ENCODE measurements at places on chromosomes 6 and 20.

DNA sequence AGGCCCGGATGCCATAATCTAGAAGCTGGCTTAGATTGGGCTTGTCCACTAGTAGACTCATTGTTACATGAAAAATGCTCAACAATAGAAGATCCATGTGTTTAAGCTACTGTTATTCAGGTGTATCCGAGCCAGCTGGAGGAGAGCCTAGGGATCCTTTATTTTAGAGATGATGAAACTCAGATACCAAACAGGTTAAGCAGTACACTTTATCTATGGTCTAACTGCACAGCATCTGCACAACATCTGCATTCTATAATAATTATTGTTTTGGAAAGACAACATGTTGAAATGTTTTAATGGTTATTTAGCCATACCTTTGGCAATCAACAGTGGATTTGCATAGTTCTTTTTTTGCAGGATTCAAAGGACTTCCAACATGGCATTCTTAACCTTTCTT is 134.1 kb downstream of the RFPL4B start:
- no peak for DNase-seq
- no peak overlapping the region for H3K4me3 ChIP-seq
- H3K27me3 ChIP-seq = no peaks in the 10 kb centered on the region
- H3K4me1 ChIP-seq = no peaks in the 10 kb centered on the region
- H3K36me3 ChIP-seq = no peaks in the 10 kb centered on the region

DNA sequence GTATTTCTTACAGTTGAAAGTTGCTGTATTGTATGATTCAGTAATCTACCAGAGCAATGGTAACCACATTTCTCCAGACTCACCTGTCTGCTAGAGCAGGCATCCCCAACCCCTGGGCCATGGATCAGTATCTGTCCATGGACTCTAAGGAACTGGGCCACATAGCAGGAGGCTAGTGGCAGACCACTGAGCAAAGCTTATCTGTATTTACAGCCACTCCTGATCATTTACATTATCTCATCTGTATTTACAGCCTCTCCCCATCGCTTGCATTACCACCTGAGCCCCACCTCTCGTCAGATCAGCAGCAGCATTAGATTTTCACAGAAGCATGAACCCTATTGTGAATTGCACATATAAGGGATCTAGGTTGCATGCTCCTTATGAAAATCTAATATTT is 60.3 kb upstream of the MANEA start:
- H3K4me3 ChIP-seq = no peak overlapping the region
- no peaks in the 10 kb centered on the region for H3K36me3 ChIP-seq
- no peak for DNase-seq

DNA sequence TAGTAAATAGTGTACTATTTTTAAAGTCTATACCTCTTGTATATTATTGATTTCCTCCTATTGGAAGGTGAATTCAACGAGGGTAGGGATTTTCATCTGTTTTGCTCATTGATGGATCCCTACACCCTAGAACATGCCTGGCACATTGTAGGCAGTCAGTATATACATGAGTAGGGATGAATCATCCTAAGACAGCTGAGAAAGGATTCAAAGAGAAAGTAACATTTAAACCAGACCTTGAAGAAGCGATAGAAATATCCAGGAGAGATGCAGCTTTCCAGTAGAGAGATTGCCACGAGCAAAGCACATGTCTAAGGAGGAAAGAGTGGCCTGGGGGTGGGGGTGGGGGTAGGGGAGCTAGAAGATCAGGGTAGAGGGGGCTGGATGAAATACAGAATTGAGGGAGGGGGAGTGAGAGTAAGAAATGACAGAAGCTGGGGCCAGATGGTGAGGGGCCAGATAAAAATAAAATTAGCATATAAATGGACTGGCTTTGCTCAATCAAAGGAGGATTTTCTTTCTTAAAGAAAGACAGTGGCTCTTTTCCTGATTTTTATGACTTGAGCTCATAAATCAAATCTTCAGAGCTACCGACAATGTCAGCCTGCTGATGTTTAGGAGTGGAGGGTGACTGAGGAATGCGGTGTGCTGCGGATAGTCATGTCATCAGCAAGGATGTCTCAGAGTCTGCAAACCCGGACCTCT is 168.2 kb downstream of the SAMD5 start:
- H3K4me1 ChIP-seq = no peaks in the 10 kb centered on the region
- H3K27me3 ChIP-seq = no peaks in the 10 kb centered on the region
- no peaks in the 10 kb centered on the region for H3K36me3 ChIP-seq
- no peak for DNase-seq

- H3K27ac ChIP-seq = no peak overlapping the region
- H3K36me3 ChIP-seq = no peaks in the 10 kb centered on the region
- no peak overlapping the region for H3K4me3 ChIP-seq
- no peaks in the 10 kb centered on the region for H3K27me3 ChIP-seq
- DNase-seq = no peak
- peaks cover 5% of the 10 kb centered on the region for H3K4me1 ChIP-seq
Observed at GRCh38 chr6:113901482-113901881, 44.3 kb downstream of the MARCKS start.

DNA sequence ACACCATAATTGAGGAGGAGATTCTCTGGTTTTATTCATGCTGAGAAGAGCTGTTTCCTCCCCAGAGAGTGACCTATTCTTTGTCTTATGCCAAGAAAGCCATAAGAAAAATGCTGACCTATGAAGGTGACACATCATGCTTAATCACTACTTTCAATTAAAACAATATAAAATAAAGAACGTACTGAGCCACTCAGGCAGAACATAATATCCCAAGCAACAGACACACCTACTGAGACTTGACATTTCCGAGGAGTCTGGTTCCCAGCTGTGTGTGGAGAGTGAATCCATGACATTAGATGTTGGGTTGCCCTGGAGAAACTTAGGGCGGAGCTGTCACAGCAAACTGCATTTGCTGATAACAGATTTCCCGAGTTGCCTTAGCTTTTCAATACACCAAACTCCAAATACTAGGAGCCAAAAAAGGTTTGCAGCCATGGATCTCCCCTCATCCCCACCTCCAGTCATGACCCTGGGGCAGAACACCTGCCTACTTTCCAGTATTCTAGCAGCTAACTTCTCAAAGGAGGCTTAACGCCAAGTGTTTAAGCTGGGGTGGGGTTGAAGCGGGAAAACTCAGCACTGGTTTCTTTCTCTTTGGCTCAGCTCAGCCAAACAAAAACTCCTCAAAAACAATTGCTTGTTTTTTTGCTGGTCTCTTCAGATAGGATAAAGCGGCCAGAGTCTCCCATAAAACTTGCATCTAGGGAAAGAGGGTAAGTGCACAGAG is 92.2 kb downstream of the BACH2 start:
- H3K27me3 ChIP-seq = no peaks in the 10 kb centered on the region
- H3K4me3 ChIP-seq = no peak overlapping the region
- H3K36me3 ChIP-seq = peaks cover 9% of the 10 kb centered on the region
- DNase-seq = no peak
- no peaks in the 10 kb centered on the region for H3K4me1 ChIP-seq

DNA sequence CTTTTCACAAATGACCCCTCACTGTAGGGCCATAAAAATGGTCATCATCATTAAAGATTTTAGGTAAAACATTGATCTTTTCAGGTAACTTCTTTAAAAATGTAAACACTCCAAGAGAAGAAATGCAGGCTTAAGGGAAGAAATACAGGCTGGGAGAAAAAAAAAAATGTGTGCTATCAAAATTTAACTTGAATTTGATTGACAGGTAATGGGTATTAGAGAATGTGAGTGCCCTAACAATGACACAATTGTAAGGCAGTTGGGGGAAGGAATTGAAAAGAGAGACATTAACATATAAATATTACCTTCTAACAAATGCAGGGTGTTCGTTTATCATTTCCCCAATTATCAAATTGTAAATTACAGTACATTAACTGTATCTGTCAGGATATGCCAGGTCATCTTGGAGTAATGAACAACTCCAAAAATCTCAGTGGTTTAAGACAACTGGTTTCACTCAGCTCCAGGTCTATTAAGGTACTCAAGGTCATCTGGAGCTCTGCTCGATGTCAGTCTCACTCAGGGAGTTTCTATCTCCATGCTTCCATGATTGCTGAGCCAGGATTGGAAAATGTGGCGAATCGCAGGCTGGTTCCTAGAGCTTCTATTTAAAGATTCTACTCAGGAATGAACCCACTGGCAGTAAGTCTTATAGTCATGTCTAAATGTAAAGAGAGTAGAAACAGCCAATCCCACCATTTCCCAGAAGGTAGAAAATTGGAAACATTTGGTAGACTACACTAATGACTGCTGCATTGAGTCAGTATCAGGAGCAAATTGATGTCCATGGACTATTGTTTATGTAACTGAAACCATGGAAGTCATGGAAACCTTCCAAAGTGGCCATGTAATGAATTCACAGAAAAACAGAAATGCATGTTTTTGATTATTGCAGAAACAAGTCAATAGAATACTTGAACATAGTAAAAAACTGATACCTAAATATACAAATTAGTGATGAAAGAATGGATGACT is 55.6 kb downstream of the FRK start:
- peak overlapping the region; percentile 5 for H3K27ac ChIP-seq
- H3K4me3 ChIP-seq = no peak overlapping the region
- DNase-seq = no peak
- H3K4me1 ChIP-seq = no peaks in the 10 kb centered on the region
- H3K27me3 ChIP-seq = no peaks in the 10 kb centered on the region
- peaks cover 10% of the 10 kb centered on the region for H3K36me3 ChIP-seq

DNA sequence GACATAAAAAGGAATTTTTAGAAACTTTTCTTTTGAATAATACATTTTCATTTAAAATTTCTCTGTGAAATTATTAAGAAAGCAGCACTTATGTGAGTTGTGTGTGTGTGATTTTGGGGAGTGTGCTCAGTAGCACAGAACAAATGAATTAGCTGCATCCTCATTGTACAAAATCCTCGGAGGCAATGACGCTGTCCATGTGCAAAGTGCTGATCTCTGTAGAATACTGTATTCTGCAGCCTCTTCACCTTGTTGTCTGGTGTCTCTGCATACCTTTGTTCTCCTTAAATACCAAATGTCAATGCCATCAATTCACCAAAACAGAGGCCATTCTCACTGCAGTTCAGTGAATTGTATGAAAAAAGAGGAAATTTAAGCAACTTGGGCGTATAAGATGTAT is 838.4 kb downstream of the QKI start:
- H3K27ac ChIP-seq = no peak overlapping the region
- no peaks in the 10 kb centered on the region for H3K36me3 ChIP-seq
- H3K4me1 ChIP-seq = no peaks in the 10 kb centered on the region
- no peak overlapping the region for H3K4me3 ChIP-seq
- DNase-seq = no peak

- H3K4me3 ChIP-seq = no peak overlapping the region
- no peak overlapping the region for H3K27ac ChIP-seq
- DNase-seq = no peak
- no peaks in the 10 kb centered on the region for H3K36me3 ChIP-seq
- peaks cover 8% of the 10 kb centered on the region for H3K4me1 ChIP-seq
Observed at GRCh38 chr6:44833248-44833647, 445.7 kb downstream of the CDC5L start.

DNA sequence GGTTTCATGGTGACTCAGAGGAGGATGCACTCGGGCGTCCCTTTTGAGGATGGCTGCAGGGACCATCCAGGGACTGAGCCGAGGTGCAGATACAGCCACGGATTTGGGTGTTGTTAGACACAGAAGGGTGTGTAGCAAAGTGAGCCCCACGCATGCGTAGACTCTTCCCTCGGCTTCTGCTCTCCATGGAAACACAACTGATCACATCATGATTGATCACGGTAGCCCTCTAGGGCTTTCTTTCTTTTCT is 606 bp upstream of the ULBP1 start:
- no peaks in the 10 kb centered on the region for H3K4me1 ChIP-seq
- no peak overlapping the region for H3K27ac ChIP-seq

GRCh38 chr6:21085211-21085610 is 508.3 kb upstream of the SOX4 start:
- no peaks in the 10 kb centered on the region for H3K27me3 ChIP-seq
- no peaks in the 10 kb centered on the region for H3K36me3 ChIP-seq
- no peak overlapping the region for H3K27ac ChIP-seq
- DNase-seq = no peak

GRCh38 chr6:170052991-170053821 is 237.7 kb downstream of the DLL1 start:
- no peaks in the 10 kb centered on the region for H3K36me3 ChIP-seq
- no peak overlapping the region for H3K27ac ChIP-seq
- H3K4me1 ChIP-seq = no peaks in the 10 kb centered on the region
- peak; percentile 16 for DNase-seq

DNA sequence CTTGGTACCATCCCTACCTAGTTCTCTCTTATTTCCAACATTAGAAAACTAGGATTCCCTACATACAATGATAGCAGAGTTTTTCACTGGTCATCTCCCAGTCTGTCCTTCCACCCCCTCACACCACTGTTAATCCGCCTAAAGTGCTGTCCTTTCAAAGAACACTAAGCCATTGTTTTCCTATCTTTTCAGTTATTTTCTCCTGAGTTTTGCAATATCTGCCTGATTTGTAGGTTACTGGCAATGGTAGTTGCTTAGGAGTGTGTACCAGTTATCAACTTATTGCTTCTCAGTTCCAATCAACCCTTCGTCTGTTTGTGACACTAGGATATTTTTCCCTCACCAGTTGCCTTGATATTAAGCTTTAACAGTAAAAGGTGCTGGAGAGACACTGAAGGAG is 135.0 kb downstream of the EPM2A start:
- no peaks in the 10 kb centered on the region for H3K27me3 ChIP-seq
- no peak for DNase-seq
- no peaks in the 10 kb centered on the region for H3K36me3 ChIP-seq
- H3K4me3 ChIP-seq = no peak overlapping the region

DNA sequence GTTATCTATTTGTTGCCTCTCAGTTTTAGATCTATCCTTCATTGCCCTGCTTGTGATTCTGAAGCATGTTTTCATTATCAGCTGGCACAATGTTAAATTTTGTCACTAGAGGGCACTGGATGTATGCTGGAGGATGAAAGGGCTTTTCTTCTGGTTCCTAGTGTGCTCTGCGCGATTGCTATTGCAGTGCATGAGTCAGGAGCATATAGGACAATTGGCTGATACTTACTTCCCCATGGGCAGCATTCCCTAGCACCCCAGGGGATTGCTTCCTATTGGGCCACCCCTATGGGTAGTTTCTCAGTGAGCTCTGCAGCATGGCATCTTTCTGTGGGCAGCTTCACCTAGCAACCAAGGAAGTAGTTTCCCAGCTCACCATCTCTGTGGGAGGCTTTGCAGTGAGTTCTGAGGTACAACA is 280.3 kb upstream of the SYNCRIP start:
- no peak overlapping the region for H3K4me3 ChIP-seq
- no peak overlapping the region for H3K27ac ChIP-seq
- no peaks in the 10 kb centered on the region for H3K36me3 ChIP-seq
- H3K27me3 ChIP-seq = no peaks in the 10 kb centered on the region

DNA sequence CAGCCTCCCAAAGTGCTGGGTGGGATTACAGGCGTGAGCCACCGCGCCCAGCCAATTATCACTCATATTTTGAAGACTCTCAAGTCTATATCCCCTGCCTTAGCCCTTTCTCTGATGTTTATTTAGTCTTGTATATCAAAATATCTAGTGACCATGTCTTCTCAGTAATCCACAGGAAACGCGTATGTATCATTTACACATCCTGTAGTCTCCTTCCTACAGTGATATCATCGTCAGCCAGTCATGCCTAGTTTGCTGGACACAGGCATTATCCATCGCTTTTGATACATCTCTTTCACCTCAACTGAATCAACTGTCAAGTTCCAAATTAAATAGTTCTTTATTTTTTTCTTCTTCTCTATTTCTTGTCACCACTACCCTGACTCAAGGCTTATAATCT is 223.7 kb downstream of the NKAIN2 start:
- DNase-seq = no peak
- no peak overlapping the region for H3K27ac ChIP-seq
- no peaks in the 10 kb centered on the region for H3K36me3 ChIP-seq
- no peaks in the 10 kb centered on the region for H3K4me1 ChIP-seq
- no peaks in the 10 kb centered on the region for H3K27me3 ChIP-seq

GRCh38 chr6:136676075-136676474 is 116.2 kb downstream of the MAP3K5 start:
- H3K36me3 ChIP-seq = no peaks in the 10 kb centered on the region
- no peaks in the 10 kb centered on the region for H3K4me1 ChIP-seq
- H3K4me3 ChIP-seq = no peak overlapping the region

All from tibial artery (tissue), 4 donors.